ENCODE measurements at places on chromosomes 2 and 18. TPM values are rescaled to one million over a fixed set of nuclear protein-coding genes. Genes with fewer than 3 reads are reported as not detected.

GRCh38 chr18:68418881-68419280 lies 296.0 kb downstream of the TMX3 start:
- no peak for DNase-seq

DNA sequence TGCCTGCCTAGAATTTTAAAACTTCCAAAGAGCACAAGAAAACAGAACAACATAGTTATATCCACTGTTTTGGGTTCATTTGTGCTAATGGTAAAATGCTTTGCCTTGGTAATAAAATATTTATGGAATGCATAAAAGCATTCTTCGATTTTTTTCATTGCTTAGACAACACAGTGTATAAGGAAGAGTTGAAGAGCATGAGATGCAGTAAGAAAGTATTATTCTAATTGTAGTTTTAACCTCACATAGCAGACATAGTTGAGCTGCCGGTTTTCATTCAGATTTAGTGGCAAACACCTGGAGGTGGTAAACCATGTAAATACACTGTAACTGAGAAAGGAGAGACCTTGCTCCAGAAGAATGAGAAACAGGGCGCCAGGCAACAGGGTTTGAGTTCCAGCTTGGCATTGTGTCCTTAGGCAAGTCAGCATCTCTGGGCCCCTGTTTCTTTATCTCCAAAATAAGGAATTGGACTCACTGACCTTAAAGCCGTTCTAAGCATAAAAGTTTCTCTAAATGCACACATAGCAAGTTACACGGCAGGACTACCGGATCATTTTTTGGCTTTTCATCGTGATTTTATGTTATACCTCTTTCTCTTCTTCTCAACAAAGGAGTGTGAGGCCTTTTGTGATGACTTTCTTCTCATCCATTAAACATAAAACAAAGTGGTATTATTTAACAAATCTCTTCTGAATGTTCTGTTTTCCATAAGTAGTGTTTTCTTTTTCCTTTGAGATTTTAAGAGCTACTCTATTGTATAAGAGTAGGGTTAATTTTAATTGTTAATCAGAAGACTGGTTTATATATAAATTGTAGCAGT lies 7.9 kb downstream of the UGP2 start:
- no peak for DNase-seq

DNA sequence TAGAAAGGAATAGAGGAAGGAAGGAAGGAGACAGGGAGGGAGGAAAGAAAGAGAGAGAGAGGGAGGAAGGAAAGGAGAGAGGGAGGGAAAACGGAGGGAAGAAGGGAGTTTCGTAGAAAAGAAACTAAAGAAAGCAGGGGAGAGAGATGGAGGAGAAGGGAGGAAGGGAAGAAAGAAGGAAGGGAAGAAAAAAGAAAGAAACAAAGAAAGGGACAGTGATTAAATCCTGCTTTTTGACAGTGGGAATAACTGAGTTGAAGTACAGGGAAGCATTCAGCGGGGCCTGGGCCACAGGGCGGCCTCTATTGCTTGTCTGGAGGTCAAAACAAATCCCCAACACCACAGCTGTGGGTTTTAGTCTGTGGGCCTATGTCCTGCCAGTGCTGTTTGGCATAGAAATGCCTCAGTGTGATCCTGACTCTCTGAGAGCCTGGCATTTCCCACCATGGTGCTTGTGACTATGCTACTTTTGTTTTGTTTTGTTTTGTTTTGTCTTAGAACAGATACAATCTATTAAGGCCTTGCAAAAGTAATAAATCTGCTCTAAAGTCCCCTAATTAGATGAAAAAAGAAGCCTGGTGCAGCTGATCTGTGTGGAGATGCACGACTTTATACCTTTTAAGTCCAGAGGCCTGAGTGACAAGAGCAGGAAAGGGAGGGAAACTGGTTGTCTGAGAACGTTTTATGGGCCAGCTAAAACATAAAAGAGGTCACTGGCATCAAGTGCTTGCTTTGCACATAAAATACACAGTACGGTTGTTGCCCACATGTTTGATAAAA lies 40.0 kb downstream of the IL1RL2 start:
- no peak for DNase-seq

DNA sequence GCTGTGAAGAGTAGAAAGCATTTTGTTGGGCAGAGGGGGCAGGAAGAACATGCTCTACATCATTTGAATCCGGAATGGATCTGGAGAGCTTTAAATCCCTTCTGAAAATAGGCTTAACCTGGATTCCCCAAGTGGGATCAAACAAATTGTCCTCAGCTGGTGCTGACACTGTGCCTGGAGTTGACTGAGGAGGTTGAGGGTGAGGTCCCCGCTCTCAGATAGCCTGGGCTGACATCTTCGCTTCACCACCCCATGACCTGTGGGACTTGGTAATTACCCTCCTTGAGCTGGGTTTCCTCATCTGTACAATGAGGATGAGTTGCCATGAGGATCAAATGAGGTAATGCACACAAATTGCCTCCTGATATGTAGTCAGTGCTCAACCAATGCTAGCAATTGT lies 117.8 kb upstream of the SMAD2 start:
- no peak for DNase-seq

GRCh38 chr18:35526495-35527059 lies 28.8 kb upstream of the INO80C start:
- no peak for DNase-seq

SP3 gene
- 79.1 TPM for total RNA-seq

GRCh38 chr18:22112215-22112614 lies 57.2 kb upstream of the GATA6 start:
- DNase-seq = no peak

- DNase-seq = no peak
Measured at GRCh38 chr2:128493880-128494279, 175.2 kb upstream of the HS6ST1 start.

NT5C1B gene
- total RNA-seq = not detected
